ENCODE measurements at places on chromosomes 2 and 18.

DNA sequence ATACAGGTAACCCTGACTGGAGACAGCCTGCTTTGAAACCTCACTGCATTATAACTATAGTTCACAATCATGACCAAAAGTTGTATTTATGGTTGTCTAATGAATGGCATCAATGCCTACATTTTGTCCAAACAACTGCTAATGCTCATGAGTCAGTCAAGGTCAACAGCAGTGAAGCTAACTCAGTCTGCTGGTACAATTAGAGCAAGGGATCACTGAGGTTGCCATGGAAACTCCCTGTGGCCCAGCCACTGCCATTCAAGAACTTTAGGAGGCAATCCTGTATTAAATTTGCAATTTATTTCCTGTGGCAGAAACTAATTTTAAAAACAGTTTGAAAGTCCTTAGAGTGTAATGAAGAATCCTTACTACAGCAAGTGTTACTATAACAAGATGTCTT, 185.1 kb upstream of the SMAD7 start:
- no peak for DNase-seq

- DNase-seq: no peak
Measured at GRCh38 chr2:159913900-159914299, 115.9 kb upstream of the CD302 start.

DNA sequence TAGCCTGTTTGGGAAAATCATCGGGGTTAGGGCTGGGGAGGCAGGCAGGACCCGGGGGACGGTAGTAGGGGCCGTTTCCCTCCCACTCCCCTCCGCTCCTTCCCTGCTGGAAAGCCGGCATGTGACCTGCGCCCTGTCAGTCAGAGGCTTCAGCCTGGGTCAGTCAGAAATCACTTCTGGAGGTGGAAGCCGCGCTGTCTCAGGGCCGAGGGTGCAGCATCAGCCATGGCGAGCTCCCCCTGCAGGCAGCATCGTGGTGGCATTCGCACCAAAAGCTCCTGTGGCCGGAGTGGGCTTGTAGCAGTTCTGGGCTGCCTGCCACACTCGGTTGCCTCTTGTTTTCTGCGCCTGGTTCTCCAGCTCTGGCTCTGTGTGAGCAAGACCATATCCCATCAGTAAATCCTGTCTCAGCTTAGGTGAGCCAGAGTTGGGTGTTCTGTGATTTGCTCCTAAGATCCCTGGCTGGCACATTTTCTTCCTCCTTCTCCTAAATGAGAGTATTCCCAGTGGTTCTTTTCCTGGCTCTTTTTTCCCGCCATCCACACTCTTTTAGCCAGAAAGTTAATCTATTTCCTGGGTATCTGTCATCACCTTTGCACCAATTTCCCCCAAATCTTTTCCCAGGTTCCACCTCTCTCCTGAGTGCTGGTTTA, 123.9 kb upstream of the CD302 start:
- DNase-seq: peak; percentile 72

DNA sequence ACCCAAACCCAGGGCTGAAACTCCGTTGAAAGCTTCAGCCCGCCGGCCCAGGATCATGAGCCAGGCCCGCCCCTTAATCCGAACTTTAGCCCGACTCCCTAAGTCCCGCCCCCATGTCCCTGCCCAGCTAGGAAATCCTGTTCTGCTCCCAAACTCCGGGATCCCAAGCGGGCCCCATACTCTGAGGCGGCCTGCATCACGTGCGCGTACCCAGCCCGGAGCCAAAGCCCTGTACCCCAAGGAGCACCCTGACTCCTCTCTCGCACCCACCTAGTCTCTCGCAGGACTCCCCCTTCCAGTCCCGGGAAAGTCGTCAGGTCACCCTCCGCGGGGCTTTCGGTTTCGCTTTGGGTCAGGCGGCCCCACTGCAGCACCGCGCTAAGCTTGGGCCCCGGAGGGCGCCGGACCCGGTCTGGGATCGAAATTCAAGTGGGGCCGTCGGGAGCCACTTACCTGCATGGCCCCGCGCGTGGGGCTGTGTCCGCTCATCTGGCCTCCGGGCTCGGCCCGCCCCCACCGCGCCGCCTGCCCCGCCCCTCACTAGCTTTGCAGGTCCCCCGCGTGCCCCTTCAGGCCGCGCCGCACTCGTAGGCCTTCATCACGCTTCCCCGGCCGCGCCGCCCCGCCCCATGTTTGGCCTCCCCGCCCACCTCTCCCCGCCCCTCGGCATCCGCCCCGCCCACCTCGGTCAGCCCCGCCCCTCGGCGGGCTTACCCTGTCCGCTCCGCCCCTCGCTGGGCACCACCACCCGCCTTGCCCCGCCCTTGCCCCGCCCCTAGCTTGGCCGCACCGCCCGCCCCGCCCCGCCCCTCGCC, at the start of gene DNPEP:
TSS of gene DNPEP (minus strand) at position 607 of the 815 bp plus-strand sequence. CDS start at position 489, 118 bp downstream.
- DNase-seq: peak; percentile 97

- DNase-seq: no peak
Measured at GRCh38 chr2:218540015-218540414, 28.1 kb downstream of the USP37 start.

GRCh38 chr2:222656526-222657446, 894 bp upstream of the FARSB start:
- DNase-seq: no peak

GRCh38 chr2:62140426-62141141, 55.3 kb upstream of the B3GNT2 start:
- DNase-seq: no peak

GRCh38 chr2:139885921-139886498, 1105.8 kb upstream of the NXPH2 start:
- DNase-seq: no peak

DNA sequence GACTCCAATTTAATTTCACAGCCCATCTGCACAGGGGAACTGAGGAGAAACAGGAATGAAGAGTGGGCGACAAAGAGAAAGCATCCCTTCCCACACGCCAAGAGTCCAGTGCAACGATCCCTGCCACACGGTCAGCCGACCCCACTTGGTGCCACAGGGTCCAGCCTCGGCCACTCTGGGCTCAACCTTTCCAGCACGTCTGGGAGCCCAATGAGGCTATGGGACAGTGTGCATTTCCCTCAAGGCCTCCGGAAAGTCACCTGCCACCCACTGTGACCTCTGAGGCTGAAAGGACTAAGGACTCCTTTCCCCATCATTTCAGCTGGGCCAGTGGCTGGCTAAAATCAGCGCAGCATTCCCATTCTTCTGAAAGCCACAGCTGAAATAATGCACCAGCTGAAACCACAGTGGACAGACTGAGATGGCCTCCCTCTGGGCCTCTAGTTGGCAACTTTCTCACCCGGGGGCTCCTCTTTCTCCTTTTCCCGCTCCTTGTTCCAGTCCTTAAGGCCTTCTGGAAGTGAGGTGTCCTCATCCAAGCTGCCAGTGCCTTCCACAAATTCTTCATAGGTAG, 21.2 kb downstream of the TUBB6 start:
- DNase-seq: no peak

DNA sequence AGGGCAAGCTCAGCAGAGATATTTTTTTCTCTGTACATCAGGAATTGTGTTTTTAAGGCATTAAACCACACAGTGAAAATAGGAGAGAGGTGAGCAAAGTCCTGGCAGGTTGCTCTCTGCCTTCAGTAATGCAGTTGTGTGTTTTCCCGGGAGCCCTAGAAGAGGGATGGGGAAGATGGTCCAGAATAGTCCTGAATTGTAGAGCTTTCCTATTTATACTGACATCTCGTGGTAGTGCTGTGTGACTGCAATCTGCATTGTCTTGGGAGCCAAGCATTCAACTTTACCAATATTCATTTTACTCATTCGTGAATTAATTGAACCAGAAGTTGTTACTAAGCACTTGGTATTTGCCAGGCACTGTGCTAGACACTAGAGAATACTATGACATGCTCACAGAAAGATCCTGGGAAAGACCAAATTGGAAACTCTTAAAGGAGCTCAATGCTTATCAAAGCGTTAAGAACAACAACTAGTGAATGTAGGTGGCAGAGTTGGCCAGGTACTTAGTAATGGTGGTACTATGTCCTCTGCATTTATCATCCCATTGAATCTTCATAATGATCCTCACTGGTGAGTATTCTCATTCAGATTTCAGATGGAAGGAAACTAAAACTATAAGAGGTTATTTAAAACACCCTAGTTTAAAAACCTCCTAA, 214.6 kb downstream of the TRIB2 start:
- no peak for DNase-seq

DNA sequence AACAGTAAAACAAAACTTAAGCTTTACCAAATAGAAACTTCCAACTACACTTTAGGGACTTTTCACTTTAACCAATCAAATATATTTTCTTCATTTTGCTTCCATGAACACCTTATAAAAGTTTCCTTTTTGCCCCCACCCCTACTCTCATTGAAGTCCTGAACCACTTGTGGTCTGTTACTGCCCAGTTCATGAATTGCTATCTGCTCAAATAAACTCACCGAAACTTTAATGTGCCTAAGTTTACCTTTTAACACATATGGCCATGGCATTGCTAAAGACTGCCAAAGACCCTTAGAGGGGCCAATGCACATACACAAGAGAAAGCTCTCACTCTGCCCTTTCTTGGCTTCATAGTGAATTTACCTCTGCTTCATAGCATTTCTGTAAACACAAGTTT, 195.3 kb downstream of the RND3 start:
- DNase-seq: no peak

GRCh38 chr18:50045126-50045525, 149.8 kb downstream of the MYO5B start:
- no peak for DNase-seq

DNA sequence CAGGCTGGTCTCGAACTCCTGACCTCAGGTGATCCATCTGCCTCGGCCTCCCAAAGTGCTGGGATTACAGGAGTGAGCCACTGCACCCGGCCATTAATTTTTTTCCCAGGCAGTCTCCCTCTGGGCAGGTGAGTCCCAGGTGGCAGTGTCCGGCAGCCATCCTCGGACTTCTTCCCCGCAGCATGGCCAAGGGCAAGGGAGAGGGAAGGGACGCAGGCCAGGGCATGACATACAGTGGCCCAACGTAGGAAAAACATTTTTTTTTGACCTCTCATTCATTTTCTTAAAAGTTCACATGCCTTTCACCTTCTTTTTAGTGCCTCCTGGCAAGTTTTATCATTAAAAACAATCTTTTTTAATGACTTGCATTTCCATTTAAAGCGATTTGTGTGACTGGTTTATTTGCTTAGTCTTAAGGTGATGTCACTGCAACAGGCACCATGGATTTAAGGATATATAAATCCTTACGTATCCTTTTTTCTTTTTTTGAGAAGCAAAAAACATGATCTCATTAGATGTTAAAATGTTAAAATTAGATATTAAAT, 23.0 kb upstream of the ATOH8 start:
- no peak for DNase-seq

GRCh38 chr18:31566576-31567306, 24.9 kb upstream of the TTR start:
- no peak for DNase-seq

DNA sequence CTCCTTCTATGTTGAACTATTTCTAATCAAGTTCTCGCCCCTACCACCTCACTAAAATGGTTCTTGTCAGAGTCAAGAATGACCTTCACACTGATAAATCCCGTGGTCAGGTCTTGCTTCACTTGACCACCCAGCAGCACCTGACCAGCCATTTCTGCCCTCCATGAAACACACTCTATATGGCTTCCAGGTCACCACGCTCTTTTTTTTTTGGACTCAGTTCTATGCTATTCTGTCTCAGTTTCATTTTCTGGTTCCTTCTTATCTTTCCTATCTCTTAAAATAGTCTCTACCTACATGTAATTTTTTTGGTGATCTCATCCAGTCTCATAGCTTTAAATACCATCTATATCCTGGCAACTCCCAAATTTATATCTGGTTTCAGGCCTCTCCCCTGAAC, 11.4 kb downstream of the EIF2AK3 start:
- DNase-seq: no peak
